Activated CD4-positive, alpha-beta T cell treated with anti-CD3 and anti-CD28 coated beads, Interleukin-2, amount 50 U/mL, for 24 hours (primary cell): ENCODE measurements at places on chromosomes 16 and 17.

DNA sequence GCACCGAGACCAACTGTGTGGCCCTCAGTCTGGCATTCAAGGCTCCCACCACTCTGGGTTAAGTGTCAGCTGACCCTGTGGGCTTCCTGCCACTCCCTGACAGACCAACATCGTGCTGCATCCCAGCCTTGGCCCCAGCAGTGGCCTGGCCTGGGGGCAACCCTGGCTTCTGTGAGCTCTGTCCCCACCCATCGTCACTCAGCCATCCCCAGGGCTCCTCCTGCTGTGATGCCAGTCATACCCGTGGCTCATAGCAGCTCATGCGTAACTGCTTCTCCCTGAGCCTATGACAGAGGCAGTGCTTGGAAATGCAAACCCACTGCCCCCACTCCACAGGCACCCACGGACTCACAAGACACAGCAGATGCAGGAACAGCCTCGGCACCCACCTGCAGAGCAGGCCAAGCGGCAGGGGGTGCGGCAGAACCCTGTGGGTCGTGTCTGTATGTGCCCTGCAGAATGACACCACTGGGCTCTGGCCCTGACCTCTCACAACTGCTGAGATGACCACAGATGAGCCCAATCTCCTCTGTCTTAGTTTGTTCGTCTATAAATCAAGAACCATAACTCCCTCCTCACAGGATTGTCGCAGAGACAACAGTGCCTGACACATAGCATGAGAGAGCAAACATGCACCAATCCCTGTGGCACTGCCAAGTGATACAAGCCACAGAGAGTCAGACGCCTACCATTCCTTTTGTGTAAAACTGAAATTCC is 26.6 kb downstream of the PIEZO1 start:
- no peak for DNase-seq

DNA sequence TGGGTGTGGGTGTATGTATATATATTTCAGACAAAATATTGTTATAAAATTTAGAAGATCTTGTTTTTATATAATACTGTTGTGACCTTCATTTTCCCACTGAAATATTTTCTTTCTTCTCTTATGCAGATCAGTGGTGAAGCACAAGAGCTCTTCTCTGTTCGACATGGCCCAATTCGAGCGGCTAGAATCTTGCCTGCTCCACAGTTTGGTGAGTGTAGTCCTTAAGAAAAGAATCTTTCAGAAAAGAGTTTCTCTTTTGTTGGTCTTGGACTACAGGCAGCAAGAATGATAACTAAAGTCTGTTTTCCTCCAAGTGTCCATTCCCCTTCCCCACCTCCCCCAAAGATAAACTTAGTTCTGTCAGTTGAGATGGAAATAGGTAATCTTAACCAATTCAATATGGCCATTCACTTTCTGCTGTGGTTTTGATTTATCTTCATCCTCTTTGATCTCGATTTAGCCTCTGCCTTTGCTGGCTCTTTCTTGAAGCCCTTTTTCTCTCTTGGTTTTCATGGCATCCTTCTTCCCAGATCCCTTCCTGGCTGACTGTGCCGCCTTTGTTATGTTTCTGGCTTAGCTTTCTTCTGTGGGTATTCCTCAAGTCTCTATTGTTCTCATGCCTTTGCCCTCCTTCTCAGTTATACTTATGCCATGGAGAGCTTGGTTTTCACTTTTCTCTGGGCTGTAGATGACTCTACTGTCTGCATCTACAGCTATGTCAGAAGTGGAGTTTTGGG is 69.6 kb downstream of the BCAS3 start:
- DNase-seq = no peak

DNA sequence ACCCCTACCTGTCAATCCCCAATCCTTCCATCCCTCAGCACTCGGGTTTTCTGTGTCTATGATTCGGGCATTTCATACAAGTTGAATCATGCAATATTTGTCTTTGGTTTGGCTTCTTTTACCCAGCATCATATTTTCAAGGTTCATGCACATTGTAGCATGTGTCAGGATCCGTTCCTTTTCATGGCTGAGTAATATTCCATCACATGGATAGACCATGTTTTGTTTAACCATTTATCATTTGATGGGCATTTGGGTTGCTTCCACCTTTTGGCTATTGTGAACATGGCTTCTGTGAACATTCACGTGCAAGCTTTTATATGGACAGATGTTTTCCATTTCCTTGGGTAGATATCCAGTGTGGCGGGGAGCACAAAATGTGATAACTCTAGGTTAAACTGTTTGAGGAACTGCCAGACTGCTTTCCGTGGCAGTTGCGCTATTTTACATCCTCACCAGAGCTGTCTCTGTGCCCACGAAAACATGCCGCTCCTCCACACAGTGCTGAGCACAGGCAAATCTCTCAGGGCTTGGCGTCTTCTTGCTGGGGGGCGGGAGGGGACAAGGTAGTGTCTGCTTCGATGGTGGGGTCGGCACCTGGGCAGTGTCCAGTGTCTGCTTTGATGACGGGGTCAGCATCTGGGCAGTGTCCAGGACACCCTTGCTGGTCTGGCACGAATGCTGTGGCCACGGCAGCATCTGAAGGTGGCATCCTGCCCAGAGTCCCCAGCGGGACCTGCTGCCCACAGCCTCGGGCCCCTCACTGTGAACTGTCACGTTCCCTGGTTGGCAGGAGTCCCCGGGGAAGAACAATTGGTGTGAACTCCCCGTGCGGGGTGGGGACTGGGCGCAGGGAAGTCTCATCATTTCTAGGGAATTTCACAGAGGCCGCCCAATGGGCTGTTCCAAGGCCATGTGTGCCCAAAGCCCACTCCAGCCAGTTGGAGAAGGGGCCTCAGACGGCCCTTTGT is 32.4 kb upstream of the JPH3 start:
- no peak for DNase-seq

- DNase-seq = no peak
Measured at GRCh38 chr17:51510940-51511339, 250.6 kb downstream of the UTP18 start.

GRCh38 chr17:2549392-2550211 is 37.9 kb upstream of the METTL16 start:
- no peak for DNase-seq

- no peak for DNase-seq
Measured at GRCh38 chr16:18979936-18980335, 3.8 kb upstream of the TMC7 start.

DNA sequence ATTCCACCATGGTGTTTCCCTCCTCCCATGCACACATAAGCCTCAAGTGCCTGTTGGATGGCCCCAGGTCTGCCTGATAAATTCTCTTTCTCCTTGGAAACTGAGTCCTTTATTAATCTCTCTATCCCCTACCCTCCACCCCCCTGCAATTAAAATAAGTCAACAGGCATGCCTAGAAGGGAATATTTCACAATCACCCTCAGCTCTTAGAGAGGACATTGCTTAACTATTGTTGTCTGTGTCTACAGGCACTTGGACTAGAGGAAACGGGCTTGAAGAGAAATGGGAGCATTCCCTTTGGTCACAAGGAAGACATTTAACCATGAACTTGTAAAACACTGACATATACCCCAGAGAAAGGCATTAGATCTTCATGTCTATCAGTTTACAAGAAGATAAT is 39.5 kb downstream of the RCVRN start:
- DNase-seq = no peak

DNA sequence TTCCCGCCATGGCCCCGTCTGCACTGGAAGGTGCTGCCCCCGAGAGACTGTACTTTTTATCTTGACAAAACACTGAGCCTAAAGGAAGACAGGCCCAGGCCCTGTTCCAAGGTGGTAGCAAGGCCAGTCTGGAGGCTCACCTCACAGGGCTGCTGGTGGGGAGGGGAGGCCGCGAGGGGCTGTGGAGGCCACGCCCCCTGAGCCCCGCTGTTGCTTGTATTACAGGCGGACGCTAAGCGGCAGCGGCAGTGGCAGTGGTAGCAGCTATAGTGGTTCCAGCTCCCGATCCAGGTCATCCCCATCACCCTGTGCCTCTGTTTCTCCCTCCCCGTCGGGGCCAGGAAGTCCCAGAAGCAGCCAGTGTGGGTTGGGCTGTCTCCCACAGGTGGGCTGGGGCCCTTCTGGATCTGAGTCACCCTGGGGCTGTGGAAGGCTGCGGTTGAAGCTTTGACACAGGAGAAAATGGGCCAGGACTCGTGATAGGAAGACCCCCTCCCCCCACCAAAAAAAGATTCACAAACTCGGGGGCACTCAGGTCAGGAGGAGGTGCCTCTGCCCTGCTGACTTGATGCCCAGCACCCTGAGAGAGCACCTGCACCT is 13.3 kb upstream of the IL17C start:
- no peak for DNase-seq

GRCh38 chr17:56292010-56292409 is 138.7 kb downstream of the ANKFN1 start:
- DNase-seq = no peak

GRCh38 chr17:14302431-14303099 is 1.7 kb downstream of the HS3ST3B1 start:
- DNase-seq = peak; percentile 70

DNA sequence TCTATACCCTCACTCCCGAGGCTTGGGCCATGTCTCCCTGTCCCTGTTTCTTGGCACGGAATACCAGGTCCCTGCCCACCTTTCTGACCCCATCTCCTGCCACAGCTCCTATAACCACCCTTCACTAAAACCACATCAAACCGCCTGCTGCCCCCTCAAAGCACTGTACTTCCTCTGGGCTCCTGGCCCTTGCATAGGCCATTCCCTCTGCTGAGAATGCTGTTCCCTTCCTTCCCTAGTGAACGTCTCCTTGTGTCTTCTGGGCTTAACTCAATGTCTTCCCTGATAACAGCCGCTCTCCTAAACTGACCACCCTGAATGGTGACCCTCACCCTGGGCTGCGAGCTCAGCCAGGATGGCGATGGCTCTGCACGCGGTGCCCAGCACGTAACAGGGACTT is 10.7 kb downstream of the AANAT start:
- no peak for DNase-seq

DNA sequence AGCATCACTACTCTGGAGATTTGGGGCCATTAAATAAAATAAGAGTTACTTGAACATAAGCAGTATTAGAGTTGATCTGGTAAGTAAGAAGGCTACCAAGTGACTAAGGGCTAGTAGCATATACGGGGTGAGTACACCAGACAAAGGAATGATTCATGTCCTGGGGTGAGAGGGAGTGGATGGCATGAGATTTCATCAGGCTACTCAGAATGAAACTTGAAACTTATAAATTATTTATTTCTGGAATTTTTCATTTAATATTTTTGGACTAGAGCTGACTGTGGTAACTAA is 2.3 kb downstream of the SLFN5 start:
- peak; percentile 46 for DNase-seq

- DNase-seq = no peak
Measured at GRCh38 chr16:65202461-65202860, 80.6 kb upstream of the CDH11 start.

GRCh38 chr16:66486773-66487579 is 59.9 kb downstream of the BEAN1 start:
- DNase-seq = no peak

DNA sequence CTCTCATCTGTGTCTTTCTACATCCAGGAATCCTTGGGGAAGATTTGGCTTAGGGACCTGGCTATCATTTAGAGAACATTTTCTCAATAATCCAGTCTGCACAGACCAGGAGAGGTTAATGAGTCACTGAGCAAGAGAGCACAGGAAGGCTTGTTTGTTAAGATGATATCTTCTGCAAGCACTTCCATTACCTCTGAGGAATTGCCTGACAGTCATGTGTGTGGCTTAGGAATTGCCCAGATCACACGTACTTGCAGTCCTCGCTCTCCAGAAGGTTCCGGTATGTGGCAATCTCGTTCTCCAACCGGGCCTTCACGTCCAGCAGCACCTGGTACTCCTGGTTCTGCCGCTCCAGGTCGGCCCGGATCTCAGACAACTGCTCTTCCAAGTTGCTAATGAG is 3.3 kb downstream of the KRT37 start:
- DNase-seq = no peak

DNA sequence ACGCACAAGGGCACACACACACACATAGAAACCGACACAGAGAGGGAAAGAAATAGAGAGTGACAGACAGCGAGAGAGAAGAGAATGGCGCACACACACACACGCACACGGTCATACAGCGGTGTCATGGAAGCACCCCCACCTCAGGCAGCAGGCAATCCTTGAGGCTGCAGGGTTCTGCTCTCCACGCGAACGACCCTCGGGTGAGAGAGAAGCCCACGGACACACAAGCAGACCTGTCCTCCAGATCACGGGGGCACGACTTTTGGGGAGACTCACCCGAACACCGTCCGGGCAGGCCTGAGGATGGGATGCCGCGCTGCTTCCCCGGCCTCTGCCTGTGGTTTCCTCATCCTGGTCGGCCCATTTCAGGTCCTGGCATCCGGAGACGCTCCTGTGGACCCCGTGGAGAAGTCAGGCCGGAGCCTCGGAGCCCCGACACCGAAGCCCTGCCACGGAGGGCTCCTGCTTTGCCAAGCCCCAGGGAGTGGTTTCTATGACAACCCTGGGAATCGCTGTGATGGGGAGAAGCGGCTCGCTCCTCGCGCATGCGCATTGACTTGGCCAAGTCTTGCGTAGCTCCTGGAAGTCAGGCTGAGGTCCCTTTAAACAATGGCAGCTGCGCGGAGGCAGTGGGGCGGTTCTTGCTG is 118.2 kb upstream of the KCNJ18 start:
- peak; percentile 21 for DNase-seq

DNA sequence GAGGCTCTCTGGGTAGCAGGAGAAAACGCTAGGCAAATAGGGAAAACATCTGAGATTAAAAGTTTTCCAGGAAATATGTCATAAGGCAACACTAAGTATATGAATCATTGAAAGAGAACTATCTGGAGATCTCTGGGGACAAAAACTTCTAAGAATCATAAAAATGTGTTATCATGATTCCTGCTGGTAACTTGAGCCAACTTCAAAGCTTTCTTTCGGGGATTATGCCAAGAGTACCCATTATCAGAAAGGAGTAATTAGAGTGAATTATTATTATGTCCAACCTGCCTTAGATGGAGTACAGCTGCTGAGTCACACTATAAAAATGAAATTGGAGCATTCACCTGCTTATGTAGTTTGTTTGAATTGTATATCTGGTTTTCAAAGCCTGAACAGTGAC is 488.5 kb upstream of the SOX9 start:
- no peak for DNase-seq

- no peak for DNase-seq
Measured at GRCh38 chr17:57284984-57285646, 28.8 kb downstream of the MSI2 start.

DNA sequence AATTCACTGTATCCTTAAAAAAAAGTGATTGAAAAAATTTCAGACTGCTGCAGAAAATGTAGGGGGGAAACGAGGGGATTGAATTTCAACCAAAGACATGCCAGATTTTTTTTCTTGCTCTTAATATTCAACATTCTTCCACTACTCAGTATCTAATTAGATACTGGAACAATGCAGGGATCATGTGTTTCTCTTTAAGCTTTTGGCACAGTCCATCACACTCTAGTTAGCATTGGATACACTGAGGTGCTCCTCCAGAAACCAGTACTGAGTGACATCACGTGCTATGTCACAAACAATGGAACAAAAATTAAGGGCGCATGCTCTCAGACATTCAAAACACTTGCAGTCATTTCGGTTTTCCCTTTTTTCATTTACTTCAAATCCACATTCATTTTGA is 298.6 kb upstream of the PSMD7 start:
- DNase-seq = no peak

- DNase-seq = no peak
Measured at GRCh38 chr17:51097708-51098446, 22.8 kb downstream of the SPAG9 start.

GRCh38 chr17:17027442-17028058 is 14.7 kb upstream of the MPRIP start:
- DNase-seq = no peak

GRCh38 chr17:2089021-2089422 is 34.1 kb downstream of the HIC1 start:
- DNase-seq = no peak

- no peak for DNase-seq
Measured at GRCh38 chr17:20924306-20924705, 118.5 kb downstream of the USP22 start.

- DNase-seq = no peak
Measured at GRCh38 chr16:84348386-84348888, 19.9 kb upstream of the ATP2C2 start.
